NCI-H1105 (cell line): ENCODE measurements at places on chromosomes 7 and 10.

GRCh38 chr10:58817201-58817846 lies 304.7 kb downstream of the BICC1 start:
- no peak for DNase-seq

GRCh38 chr7:2689951-2690705 lies 2.1 kb downstream of the AMZ1 start:
- DNase-seq = no peak

DNA sequence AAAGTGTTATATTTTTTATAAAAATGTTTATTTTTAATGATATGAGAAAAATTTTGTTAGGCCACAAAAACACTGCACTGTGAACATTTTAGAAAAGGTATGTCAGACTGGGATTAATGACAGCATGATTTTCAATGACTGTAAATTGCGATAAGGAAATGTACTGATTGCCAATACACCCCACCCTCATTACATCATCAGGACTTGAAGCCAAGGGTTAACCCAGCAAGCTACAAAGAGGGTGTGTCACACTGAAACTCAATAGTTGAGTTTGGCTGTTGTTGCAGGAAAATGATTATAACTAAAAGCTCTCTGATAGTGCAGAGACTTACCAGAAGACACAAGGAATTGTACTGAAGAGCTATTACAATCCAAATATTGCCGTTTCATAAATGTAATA lies 64.8 kb upstream of the CAPZA2 start:
- no peak for DNase-seq

GRCh38 chr10:125707541-125708468 lies 11.7 kb upstream of the EDRF1 start:
- DNase-seq = no peak

DNA sequence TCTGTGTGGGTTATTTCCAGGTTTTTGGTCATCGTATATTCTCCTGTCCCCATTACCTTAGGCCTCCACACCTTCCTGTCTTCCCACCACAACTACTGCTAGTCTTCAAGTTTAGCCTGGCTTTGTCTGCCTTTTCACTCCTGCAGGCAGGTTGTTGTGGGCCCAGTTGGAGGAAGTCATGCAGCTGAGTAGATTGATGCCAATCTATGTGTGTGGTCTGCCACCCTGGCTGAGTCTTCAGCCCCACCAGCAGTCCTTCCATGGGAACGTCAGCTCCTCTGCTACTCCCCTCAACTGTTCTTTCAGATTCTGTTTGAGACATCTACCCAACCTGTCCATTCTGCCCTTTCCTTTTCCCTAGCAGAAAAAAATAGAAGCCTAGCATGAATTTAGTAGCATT lies 6.3 kb downstream of the RINT1 start:
- no peak for DNase-seq

- DNase-seq = no peak
Observed at GRCh38 chr10:118266098-118266748, 75.9 kb downstream of the FAM204A start.

GRCh38 chr10:112584276-112584675 lies 137.3 kb downstream of the VTI1A start:
- DNase-seq = no peak

DNA sequence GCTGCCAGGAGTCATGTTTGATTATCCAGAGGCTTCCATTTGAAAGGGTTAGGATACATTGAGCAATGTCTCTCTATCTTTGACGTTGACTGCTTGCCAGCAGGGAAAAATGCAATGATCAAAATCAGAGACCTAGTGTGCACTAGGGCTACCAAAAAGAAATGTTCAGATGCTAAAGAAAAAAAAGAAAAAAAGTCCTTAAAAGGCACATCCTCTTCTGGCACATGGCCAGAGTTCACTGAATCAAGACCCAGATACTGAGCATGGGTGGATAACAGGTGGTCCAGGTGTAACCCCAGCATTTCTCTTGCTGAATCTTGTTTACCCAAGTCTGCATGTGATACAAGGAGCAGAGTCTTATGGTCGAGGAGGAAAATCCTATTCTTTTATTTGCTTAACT lies 899.3 kb downstream of the SORCS3 start:
- DNase-seq = no peak

DNA sequence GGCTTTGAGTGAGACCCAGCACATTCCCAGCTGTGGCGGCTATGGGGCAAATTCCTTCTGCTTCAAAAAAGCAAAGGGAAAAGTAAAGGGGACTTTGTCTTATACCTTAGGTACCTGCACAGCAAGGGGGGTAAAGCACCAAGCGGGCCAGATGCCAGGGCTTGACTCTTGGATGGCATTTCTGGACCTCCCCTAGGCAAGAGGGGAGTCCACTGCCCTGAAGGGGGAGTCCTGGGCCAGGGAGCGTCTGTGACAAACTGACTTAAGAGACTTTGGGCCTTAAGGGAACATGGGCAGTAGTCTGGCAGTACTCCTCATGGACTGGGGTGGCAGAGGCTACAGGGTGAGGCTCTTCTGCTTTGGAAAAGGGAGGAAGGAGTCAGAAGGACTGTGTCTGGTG lies 16.1 kb upstream of the FOXI2 start:
- DNase-seq = no peak
